ENCODE measurements at places on chromosomes 1 and 21.

DNA sequence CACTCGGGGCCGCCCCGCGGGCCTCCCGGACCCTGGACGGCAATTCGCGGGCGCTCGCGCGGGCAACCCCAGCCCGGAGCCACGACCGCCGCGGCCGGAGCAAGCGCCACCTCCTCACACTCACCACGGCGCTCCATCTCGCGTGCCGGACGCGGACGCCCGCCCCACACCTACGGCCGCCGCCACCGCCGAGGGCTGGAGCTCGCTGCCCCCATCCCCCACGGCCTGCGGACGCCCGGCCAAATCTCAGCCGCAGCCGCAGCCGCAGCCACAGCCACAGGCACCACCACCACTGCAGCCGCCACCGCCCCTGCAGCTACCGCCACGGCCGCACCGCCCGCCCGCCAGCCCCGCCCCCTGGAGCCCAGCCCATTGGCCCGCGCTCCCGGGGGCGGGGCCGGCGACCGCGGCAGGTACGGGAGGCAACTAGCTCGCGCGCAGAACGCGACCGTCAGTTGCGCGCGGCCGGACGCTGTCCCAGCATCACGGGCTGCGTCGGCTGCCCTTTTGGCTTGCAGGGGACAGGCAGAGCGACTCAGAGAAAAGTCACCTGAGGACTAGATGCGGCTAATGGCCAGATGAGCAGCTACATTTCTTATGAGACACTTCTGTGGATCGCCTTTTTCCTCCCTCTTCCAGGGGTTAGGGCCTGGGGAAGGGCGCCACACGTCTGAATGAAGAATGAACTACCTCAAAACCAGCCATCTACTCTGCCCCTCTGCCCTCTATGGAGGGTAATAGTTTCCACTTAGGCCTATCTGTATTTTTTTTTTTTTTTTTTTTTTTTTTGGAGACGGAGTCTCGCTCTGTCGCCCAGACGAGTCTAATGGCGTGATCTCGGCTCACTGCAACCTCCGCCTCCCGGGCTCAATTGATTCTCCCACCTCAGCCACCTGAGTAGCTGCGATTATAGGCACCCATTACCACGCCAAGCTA lies at the start of gene ARHGAP29:
Gene ARHGAP29 (minus strand): TSS at position 294 of the 936 bp plus-strand sequence. CDS start 5,973 bp downstream, outside the sequence.
- peak; percentile 51 for DNase-seq

DNA sequence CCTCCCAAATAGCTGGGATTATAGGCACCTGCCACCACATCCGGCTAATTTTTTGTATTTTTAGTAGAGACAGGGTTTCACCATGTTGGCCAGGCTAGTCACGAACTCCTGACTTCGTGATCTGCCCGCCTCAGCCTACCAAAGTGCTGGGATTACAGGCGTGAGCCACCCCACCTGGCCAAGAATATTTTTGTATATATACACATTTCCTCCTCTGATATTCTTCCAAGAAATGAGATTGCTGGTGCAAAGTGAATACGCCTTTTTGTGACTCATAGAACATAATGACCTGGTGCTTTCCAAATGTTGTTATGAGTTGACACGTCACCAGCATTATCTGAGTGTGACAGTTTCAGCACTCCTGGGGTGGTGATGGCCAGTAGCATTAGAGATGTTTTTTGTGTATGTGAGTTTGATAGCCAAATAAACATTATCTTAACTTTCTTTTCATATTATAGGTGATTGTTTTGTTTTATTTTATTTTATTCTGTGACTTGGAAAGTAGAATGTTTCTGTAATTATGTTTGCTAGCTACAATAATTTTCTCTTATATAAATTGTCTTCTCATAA lies 54.9 kb downstream of the KCNK1 start:
- DNase-seq: no peak

DNA sequence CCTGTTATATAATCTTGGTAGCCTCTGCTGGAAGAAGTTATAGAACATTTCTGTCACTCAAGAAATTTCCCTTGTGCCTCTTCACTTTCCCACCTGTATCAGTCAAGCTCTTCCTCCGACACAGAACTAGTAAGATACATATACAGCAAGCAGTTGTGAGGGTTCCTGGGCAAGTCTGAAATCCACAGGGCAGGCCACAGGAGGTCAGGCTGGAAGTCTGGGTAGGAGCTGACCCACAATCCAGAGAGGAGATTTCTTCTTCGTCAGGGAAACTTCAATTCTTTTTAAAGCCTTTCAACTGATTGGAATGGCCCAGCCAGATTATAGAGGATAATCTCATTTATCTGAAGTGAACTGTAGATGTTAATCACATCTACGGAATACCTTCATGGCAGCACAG lies 96.4 kb upstream of the FMN2 start:
- no peak for DNase-seq

- DNase-seq: no peak
These were observed 28.1 kb downstream of the IL6R start for GRCh38 chr1:154433161-154433764.

GRCh38 chr21:23017989-23018388 lies 2019.8 kb downstream of the NCAM2 start:
- DNase-seq: no peak

GRCh38 chr1:21909787-21910503 lies 27.2 kb downstream of the HSPG2 start:
- DNase-seq: peak; percentile 35

GRCh38 chr1:70071601-70072000 lies 133.8 kb downstream of the LRRC40 start:
- DNase-seq: no peak

DNA sequence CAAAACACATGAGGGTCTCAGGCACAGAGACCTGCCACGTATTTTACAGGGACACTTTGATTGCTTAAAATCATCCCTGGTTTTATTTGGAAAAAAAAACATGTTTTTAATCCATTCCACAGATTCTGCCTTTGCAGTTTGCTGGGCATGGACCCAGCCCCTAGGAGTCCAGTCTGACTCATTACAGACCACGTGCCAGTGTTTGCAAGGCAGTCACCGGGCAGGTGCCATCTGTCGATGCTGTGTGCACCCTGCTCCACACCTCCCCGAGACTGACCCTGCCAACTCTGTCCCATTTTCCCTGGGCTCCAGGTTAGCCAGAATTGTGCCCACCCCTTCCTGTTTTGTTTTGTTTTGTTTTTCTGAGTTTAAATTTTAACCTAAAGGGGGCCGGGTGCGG lies 148.4 kb upstream of the TMEM51 start:
- no peak for DNase-seq

- DNase-seq: no peak
These were observed 291.4 kb downstream of the LRRC40 start for GRCh38 chr1:69913977-69914376.

GRCh38 chr1:92464588-92465255 lies 22.0 kb downstream of the GFI1 start:
- DNase-seq: no peak

DNA sequence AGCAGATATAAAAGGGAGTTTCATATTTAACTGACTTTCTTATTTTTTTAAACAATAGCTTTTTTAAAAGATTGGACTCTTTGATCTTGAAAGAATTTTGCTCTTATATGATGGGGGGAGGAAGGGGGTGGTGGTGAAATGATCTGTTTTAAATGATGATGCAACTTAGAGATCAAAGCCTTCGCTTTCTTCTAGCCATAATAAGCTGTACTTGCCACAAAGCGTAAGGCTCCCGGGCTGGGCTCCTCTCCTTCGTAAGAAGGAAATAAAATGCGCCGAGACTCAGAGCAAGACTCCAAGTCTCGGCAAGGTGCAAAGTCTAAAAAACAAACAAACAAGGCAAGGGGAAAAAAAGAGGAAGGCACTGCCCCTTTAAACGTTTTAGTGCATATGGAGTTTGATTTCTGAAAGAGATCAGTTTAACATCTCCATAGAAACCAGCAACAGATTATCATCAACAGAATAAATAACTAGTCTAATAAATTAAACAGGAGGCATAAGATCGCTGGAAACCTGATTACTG lies 3.3 kb downstream of the CASZ1 start:
- DNase-seq: no peak

DNA sequence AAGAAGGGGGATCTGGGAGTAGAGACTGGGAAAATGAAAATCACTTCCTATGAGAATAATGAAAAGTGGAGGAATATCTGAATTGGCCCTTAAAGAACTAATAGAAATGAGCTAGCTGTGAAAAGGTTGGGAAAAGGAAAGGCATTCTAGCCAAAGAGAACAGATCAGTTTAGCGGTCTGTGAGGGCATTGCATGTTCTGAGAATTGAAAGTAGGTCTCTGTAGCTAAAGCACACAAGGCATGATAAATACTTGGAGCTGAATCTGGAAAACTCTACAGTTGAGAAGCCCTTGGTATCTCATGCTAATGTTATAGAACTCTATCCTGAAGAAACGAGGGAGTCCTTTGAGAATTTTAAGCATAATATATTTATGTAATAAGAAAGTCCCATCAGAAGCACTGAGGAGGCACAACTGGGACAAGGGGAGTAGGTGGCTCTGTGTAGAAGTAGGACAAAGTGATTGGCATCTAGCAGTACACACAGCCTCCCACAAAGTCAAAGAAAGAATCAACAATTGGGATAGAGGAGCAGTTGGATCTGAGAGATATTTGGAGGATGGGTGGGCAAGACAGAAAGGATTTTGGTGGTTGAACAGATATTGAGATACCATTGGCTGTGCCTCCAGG lies 78.7 kb downstream of the GREM2 start:
- no peak for DNase-seq

- DNase-seq: no peak
These were observed 34.7 kb upstream of the CASZ1 start for GRCh38 chr1:10830961-10831668.

DNA sequence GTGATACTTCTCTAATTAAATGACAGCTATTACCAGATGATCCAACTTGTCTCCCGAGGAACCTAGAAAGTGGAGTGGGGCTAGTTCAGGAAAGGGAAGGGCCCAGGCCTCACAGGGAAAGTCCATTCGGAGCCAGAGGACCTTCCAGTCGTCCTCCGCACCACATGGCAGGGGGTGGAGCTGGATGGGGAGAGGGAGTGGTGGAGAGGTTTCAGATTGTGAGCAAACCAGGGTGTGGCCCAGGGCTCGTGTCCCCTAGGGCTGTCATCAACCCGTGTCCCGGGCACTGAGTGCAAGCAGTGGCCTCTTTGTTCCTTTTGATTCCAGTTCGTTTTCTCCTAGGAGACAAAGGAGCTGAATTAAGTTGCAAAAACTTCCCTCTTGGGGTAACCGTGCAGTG lies 114.9 kb downstream of the HUNK start:
- DNase-seq: no peak

GRCh38 chr21:34946916-34947534 lies 102.1 kb downstream of the RUNX1 start:
- no peak for DNase-seq

DNA sequence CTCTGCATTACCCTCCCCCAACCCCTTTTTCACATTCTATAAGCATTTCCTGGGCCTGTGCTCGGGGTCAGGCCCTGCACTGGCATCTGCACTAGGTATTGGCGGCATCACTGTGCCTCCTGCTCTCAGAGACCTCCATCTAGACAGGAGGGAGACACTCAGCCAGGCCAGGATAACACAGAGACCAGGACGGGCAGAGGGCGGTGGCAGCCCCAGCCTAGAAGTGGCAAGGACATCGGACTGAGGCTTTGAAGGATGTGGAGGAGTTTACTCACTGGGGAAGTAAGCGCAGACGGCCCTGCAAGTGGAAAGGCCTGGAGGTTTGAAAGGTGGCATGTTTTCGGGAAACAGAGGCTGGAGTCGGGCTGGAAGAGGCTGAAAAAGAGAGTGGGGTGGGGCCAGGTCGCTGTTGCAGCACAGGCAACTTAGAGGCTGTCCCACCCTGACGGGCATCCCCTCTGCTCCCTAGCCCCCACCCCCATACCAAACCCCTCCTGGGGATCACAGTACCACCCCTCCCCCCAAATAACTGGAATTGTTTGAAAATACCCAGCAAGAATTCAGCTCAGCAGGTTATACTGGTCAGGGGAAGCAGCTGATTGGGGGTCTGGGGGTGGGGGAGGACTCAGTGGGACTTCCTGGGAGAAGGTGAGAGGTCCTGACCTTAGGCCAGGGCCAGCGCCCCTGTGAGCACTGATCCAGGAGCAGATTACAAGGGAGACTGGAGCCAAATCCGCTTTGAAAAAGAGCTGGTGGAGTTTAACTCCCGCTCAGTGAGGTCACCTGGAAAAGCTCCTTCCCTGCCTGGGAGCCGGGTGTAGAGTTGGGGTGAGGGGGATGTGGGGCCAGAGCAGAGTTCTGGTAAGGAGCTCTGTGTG lies 121.8 kb upstream of the WNT4 start:
- no peak for DNase-seq

GRCh38 chr1:77514921-77515776 lies 167.3 kb downstream of the ZZZ3 start:
- DNase-seq: no peak

GRCh38 chr1:24329797-24330543 lies 10.8 kb downstream of the GRHL3 start:
- DNase-seq: no peak

All from activated CD4-positive, alpha-beta T cell treated with anti-CD3 and anti-CD28 coated beads for 24 hours (primary cell).